ENCODE measurements at places on chromosomes 6 and 20.

GRCh38 chr6:134896910-134897309 lies 53.0 kb downstream of the ALDH8A1 start:
- no peak for DNase-seq

GRCh38 chr6:36765190-36765589 lies 67.6 kb downstream of the RAB44 start:
- DNase-seq: no peak

- no peak for DNase-seq
Measured at GRCh38 chr6:443621-444159, 52.1 kb downstream of the IRF4 start.

DNA sequence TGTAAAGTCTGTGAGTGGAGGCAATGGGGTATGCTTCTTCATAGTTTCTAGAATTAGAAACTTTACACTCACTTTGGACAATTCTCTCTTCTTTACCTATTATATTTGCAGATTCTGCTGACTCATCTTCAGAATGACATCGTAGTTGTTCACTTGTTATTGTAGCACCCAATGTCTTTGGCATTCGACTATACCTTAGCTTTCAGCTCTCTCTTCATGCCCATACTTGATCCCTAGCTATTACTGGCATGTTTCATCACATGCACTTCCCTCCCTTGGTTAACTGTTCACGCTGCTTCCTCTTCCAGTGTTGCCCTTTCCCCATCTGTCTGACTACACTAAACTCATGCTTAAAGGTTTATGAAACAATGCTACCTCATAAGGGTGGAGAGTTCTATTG lies 298.1 kb upstream of the TCF21 start:
- DNase-seq: no peak

DNA sequence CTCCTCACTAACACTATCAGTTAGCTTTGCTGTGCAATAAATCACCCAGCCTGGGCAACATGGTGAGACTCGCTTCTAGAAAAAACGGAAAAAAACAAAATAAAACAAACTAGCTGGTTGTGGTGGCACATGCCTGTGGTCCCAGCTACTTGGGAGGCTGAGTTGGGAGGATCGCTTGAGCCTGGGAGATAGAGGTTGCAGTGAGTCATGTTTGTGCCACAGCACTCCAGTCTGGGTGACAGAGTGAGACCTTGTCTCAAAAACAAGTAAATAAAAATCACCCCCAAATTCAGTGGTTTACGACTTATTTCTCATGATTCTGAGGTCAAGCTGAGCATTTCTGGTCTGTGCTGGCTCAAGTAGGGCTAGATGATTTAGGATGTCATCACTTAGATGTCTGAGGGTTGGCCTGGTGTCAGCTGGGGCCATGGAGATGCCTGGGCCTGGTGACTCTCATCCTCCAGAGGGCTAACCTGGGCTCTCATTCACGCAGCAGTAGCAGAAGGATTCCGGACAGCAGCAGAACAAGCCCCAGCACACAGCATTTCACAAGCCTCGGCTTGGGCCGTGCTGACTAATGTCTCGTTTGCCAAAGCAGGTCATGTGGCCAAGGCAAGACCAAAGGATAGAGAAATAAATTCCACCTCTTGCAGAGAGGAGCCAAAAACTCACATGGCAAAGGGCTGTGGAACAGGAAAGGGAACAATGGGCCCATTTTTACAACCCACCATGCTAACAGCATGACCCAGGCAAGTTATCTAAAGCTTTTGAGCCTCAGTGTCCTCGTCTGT lies 32.5 kb downstream of the MGME1 start:
- no peak for DNase-seq

DNA sequence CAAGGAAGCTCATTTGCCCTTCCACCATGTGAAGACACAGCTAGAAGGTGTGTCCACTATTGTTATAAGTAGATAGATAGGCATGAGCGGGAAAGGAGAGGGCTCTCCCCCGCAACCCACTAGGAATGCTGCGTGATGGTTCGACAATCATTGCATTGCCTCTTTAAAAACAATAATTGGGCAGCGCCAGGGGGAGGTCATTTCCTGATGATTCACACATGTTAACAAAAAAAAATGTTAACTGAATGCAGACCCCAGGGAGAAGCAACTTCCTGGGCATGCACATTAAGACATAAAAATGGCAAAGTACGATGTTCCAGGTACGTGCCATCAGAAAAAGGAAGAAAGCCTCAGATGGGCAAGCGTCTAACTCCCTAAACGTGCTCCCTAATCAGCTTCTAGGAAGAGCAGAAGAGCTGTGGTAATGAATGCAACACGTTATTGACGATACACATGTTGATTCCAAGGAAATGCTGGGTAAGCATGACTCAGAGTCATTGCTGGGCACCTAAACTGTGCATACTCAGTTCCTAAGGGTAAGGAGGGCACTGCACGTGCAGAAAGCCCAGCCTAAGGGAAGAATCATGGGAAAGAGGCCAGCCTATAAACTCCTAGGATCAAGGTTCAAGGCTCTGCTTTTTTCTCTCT lies 113.7 kb downstream of the FAM217A start:
- DNase-seq: no peak

DNA sequence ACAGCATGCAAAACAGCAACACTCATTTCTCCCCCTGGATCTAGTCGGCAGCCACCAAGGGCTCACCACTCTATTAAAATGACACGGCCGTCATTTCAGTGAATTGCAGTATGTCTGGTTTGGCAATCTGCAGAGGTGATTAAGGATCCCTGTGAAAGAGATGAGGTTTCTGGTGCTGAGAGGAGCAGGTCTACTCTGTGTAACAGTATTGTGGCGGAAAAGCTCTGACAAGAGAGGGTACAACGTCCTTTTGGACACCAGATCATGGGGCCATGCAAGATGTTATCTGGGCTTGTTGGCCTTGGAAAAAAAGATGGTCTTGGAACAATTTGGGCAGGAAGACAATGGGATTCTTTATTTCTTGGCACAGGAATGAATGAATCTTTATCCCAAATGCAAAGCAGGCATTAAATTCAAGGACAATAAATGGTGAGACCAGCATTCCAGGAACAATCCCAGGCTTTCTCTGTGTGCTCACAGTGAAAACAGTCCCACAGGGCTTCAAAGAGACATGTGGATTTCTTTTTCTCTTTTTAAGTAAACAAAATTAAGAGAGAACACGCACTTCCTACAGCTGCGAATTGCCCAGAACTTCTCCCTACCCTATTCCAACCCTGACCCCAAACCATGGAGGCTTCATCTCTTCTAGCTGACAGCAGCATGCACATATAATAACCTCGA lies 33.7 kb upstream of the ADGRF1 start:
- DNase-seq: no peak

DNA sequence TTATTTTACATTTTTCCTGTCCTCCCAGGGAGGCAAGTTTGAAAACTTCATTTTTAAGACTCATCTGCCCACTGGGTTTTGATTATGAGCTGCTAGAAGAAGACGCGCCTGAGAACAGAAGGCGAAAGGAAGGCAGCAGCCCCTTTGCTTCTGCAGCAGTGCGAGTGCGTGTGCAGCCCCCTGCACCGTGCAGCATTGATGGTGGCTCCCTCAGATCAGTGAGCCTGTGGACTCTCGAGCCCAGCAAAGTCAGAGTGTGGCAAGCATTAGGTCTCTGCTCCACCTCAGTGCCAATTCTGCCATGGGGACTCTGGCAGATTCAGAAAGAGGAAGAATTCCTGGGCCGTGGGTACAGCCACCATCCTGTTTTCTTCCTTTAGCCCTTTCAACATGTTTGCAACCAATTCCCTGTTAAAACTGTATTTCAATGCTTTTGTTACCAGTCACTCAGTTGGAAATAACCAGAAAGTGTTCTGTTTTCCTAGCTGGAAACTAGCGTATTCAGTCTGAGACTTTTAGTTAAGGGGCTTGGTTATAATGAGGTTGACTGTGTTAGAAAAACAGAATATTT lies 134.8 kb upstream of the OGFRL1 start:
- no peak for DNase-seq

DNA sequence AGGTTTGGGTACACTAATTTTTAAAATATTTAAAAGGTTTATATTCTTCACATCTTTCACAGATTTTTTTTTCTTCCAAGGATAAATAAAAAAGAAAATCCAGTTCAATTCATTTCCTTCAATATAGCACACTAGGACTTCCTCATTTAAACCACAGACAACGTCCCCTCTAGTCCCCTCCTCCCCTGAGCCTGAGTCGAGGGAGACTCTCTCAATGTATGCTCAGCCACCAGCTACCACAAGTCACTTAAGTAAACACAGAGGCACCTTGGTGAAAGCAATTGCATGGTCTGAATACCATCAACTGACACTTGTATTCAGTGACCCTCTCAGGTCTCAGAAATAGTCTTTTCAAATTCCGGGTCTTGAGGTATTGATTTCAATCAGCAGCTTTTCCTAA lies 88.6 kb downstream of the SIM1 start:
- DNase-seq: no peak

DNA sequence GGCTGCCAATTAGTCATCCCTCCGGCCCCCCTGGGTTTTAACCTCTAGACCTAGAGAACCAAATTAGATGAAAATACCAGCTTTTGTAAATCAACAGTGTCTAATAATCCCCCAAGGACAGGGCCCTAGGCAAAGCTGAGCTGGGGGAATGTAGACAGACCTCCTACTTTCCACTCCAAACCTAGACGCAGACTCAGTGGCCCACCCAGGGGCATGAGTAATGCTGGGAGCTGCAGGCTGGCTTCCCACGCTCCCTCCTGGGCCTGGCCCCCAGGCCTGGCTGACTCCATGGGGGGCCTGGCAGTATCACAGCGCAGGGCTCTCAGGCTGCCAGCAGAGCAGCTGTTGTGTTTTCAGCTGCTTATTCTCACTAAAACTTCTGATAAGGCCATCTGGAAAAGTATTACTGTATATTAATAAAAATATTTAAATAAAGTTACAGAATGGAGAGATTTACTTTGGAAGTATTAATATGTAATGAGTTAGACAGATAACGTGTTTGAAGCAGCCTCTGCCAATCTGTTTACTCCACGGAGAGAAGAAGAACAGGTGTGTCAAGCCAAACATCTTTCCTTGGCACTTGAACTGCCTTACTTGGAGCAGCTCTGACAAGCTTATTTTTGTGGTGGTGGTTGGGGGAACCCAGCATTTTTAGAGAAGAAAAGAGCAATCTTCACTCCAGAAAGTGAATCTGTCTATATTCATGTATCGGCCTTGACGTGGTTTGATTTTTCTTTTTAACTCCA lies 144.0 kb upstream of the AGPAT4 start:
- no peak for DNase-seq

- DNase-seq: no peak
Measured at GRCh38 chr6:125194941-125195340, 41.4 kb downstream of the TPD52L1 start.

GRCh38 chr6:51049983-51050877 lies 231.6 kb downstream of the TFAP2B start:
- no peak for DNase-seq
